ENCODE measurements at places on chromosomes 4 and X. TPM values are rescaled to one million over a fixed set of nuclear protein-coding genes. Genes with fewer than 3 reads are reported as not detected.

GRCh38 chr4:163482190-163482589 lies 8.6 kb upstream of the TKTL2 start:
- no peaks in the 10 kb centered on the region for H3K27me3 ChIP-seq
- no peak overlapping the region for H3K27ac ChIP-seq
- H3K4me3 ChIP-seq: no peak overlapping the region
- no peak for DNase-seq
- H3K36me3 ChIP-seq: no peaks in the 10 kb centered on the region

DNA sequence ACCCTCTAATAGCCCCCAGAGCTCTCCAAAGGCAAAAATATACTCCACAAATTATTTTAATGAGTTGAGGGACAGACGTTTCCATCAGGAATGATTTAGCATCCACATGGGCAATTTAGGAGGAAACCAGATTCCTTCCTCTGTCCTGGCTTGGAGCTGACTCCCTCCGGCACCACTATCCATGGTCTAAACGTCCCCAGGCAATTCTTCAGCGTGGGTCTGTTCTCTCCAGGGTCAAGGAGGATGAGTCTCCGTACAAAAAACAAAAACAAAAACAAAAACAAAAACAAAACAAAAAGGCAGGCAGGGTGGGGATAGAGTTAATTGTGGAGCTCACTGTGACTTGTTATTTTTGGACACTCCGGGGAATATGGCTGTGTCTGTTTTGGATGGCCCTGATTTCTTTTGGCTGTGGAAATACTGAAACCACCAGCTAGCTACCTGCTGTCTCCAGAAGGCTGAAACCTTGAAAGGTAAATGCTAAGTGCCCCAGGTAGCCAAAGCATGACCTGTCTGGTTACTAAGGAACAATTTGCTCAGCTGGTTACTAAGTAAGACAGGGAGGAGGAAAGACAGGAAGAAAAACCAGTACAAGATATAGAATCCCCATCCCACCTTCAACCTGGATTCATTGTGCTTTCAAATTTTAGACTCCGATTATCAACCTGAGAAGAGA lies 419.1 kb upstream of the LCORL start:
- H3K27me3 ChIP-seq: no peaks in the 10 kb centered on the region
- H3K4me1 ChIP-seq: peaks cover 10% of the 10 kb centered on the region
- no peak for DNase-seq
- H3K4me3 ChIP-seq: no peak overlapping the region
- peaks cover 1% of the 10 kb centered on the region for H3K36me3 ChIP-seq
- peak overlapping the region; percentile 43 for H3K27ac ChIP-seq

DNA sequence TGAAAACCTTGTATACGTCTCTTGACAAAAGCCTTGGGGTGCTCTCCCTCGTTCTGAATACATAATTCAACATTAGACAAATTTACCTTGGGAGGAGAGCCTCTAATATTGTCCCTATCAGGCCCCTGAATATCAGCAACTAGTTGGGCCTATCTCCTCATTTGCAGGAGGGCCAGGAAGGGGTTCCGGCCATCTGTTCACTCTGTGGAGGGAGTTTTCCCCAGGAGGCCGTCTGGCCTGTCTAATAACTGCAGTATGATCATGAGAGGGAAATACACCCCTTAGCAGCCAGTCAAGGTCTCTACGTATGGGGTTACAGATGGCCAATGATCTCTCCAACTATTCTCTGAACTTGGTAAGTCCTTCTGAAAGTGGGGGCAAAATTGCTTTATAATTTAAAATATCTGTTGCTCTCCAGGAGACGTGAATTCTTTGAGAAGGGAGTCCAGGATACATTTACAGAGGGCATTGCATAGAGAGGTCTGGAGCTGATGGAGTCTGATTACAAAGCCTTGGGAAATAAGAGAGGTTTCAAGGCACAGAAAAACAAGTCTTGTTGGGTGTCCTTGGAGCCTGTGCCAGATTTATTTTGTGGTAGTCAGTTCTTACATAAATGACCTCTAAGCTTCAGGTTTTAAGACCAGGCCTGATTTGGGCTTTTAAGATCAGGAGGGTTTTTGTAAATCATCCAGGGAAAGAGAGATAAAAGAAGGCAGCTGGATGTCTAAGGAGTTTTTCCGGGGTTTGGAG lies 48.2 kb upstream of the UXT start:
- H3K27ac ChIP-seq: no peak overlapping the region
- H3K27me3 ChIP-seq: no peaks in the 10 kb centered on the region
- no peaks in the 10 kb centered on the region for H3K4me1 ChIP-seq
- DNase-seq: no peak
- no peaks in the 10 kb centered on the region for H3K36me3 ChIP-seq

DNA sequence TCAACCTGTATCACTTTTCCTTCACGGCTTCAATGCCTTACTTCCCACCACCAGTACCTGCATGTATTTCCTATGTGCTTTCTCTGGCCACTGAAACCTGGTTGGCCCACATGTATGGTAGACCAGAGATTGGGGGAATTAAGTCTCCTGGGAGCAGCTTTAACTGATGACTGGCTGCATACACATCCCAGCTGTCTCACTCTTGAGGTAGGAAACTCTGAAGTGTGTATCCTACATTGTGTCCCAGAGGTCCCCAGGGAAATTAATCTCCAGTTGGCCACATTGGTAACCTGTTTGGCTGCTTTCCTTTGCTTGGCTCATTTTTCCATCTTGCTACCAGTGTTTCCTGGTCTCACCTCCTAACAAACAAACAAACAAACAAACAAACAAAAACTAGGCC lies 124.4 kb downstream of the ZNF827 start:
- H3K4me3 ChIP-seq: no peak overlapping the region
- no peak for DNase-seq
- no peaks in the 10 kb centered on the region for H3K4me1 ChIP-seq
- H3K36me3 ChIP-seq: peaks cover 52% of the 10 kb centered on the region
- no peaks in the 10 kb centered on the region for H3K27me3 ChIP-seq
- no peak overlapping the region for H3K27ac ChIP-seq

DNA sequence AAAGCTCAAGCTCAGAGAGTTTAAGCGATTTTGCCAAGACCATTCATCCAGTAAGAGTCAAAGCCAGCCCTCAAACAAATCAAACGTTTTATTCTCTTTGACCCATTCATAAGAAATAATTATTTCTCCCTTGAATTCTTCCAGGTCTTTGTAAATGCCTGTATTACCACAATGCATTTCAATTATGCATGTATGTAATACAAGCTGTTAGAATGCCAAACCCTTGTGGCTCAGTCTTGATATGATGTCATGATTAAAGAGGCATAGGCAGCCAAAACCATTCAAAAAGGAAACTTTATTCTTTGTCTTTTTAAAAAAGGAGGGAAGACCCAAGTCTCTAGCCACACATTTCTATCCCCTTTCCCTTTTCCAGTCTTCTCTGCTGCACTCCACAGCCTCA lies 56.5 kb upstream of the PGM2 start:
- H3K27me3 ChIP-seq: peaks cover 2% of the 10 kb centered on the region
- H3K27ac ChIP-seq: no peak overlapping the region
- DNase-seq: no peak
- H3K36me3 ChIP-seq: no peaks in the 10 kb centered on the region
- H3K4me3 ChIP-seq: no peak overlapping the region

GRCh38 chrX:69158166-69158980 lies 6.9 kb downstream of the PJA1 start:
- DNase-seq: no peak
- no peak overlapping the region for H3K4me3 ChIP-seq
- H3K4me1 ChIP-seq: peaks cover 5% of the 10 kb centered on the region
- no peaks in the 10 kb centered on the region for H3K27me3 ChIP-seq

DNA sequence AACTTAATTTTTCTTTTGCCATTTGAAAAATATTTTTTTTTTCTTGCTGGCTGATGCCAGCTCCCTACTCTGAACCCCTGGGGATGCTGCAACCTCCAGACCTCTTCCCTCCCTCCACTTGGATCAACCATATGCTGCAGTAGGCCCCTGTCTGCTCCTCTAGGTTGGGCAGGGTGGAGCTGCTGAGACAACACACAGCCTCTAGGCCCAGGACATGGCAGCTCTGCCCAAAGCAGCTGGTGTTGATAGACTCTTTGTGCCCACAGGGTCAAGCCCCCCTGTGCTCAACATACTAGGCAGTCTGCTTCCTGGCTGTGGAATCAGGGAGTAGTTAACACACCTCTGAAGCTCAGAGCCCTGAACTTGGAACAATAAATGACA lies 19.9 kb upstream of the CLNK start:
- no peak for DNase-seq
- no peaks in the 10 kb centered on the region for H3K36me3 ChIP-seq
- H3K4me1 ChIP-seq: no peaks in the 10 kb centered on the region
- H3K27ac ChIP-seq: no peak overlapping the region
- H3K4me3 ChIP-seq: no peak overlapping the region

DNA sequence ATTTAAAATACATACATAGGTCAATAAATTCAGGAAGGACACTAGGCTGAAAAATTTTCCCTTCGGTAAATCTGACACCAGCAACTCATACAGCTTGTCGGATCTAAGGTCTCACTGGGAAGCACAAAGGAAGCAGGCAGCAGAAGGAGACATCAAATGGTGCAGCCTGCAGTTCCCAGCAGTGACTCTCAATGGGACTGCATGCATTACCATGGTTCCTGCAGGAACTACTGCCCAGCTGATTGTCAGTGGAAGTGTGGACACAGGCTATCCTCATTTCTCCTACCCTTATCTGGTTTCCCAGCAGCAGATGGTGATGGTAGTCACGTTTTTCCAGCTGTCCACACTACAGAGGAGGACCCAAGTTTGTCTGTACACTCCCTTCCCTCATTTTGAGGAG lies 113.3 kb downstream of the PPP1R2C start:
- H3K4me1 ChIP-seq: no peaks in the 10 kb centered on the region
- no peaks in the 10 kb centered on the region for H3K27me3 ChIP-seq
- H3K27ac ChIP-seq: no peak overlapping the region
- DNase-seq: no peak

DNA sequence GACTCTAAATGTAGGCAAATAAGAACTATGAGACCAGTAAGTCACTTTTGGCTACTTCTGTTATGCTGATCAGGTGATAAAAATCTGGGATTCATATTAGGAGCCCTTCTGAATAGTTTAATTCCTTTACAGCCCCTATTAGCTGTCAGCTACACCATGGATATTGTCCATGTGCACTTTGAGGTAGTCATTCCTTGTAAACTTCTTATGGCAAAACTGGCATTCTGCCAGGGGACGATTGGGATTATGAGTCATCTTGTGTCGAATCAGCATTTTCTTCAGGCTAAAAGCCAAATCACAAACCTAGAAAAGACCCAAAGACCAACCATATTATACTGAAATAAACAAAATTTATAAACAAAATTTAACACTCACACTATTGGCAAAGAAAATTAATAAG lies 227.6 kb downstream of the PRDM5 start:
- no peak for DNase-seq
- H3K27me3 ChIP-seq: no peaks in the 10 kb centered on the region
- H3K4me1 ChIP-seq: peaks cover 3% of the 10 kb centered on the region
- H3K36me3 ChIP-seq: no peaks in the 10 kb centered on the region
- no peak overlapping the region for H3K4me3 ChIP-seq
- no peak overlapping the region for H3K27ac ChIP-seq

- H3K36me3 ChIP-seq: no peaks in the 10 kb centered on the region
- peaks cover 25% of the 10 kb centered on the region for H3K4me1 ChIP-seq
- H3K27ac ChIP-seq: no peak overlapping the region
- H3K4me3 ChIP-seq: no peak overlapping the region
These were observed 108.7 kb downstream of the GPC3 start for GRCh38 chrX:133876646-133877045.

- no peak overlapping the region for H3K27ac ChIP-seq
- no peaks in the 10 kb centered on the region for H3K4me1 ChIP-seq
- H3K4me3 ChIP-seq: no peak overlapping the region
- H3K36me3 ChIP-seq: no peaks in the 10 kb centered on the region
- DNase-seq: no peak
- H3K27me3 ChIP-seq: peaks cover 8% of the 10 kb centered on the region
These were observed 139.5 kb downstream of the CPZ start for GRCh38 chr4:8732092-8732491.

DNA sequence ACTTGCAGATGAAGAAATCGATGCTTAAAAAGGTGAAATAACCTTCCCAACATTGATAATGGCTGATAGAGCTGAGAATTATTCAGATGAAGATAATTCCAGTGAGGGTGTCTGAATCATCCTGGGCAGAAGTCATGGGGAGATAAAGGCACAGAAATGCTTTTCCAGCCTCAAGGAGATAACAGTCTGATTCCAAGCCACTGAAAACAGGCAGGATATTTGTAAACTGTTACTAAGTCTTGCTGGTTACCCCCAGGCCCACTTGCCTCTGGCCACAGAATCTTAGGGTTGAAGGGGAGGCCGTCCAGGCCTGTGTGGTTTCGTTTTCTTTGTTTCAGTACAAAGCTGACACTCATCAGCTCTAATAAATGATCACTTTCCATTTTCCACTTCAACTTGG lies 158.5 kb downstream of the SH3KBP1 start:
- no peak overlapping the region for H3K27ac ChIP-seq
- DNase-seq: no peak
- H3K4me1 ChIP-seq: no peaks in the 10 kb centered on the region
- no peaks in the 10 kb centered on the region for H3K36me3 ChIP-seq

DNA sequence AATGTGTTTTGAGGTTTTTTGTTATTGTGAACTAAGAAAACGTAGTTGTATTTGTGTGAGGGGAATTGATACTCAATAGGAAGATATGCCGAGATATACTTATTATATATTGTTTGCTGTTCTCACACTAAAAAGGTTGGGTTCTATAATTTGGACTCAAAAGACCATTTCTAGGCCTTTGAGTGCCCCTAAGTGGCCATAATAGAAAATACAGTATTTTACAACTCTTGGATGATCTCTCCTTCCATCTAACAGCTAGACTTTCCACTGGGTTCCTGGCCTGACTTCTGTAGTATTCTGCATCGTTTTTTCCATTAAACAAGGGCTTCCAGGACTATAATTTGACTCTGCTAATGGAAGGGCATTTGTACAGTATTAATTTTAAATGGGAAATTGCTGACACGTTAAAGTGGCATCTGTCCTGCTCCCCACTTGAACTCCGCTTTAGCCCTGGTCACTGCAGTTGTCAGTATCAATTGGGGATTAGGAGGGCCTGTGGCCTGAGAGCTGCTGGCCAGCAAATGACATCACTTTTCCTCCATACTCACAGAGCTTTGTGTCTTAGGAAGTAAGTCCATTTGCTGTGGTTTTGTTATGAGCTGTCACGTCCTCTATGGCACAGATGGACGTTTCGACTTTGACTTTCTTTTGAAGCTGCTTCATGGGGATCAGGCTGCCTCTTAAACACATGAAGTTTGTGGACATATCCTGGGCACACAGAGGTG lies 176.9 kb downstream of the SLIT2 start:
- no peak overlapping the region for H3K4me3 ChIP-seq
- peaks cover 22% of the 10 kb centered on the region for H3K27me3 ChIP-seq
- no peak overlapping the region for H3K27ac ChIP-seq
- H3K36me3 ChIP-seq: no peaks in the 10 kb centered on the region

- no peaks in the 10 kb centered on the region for H3K4me1 ChIP-seq
- no peak overlapping the region for H3K4me3 ChIP-seq
- H3K27me3 ChIP-seq: no peaks in the 10 kb centered on the region
- H3K27ac ChIP-seq: no peak overlapping the region
- H3K36me3 ChIP-seq: no peaks in the 10 kb centered on the region
These were observed 502.6 kb upstream of the TECRL start for GRCh38 chr4:64911846-64912245.

FSTL5 gene
- 10.6 TPM for total RNA-seq

PTPN13 gene
- 63.1 TPM for total RNA-seq

EVC gene
- 30.2 TPM for total RNA-seq

DIPK2B gene
- not detected for total RNA-seq

ENPEP gene
- 1.4 TPM for total RNA-seq
